Stimulated activated CD4-positive, alpha-beta T cell treated with anti-CD3 and anti-CD28 coated beads, TNF-alpha, amount 100 ng/mL, for 4 hours (primary cell): ENCODE measurements at places on chromosomes 6 and 20.

GRCh38 chr6:159012201-159012600, 12.2 kb upstream of the RSPH3 start:
- DNase-seq, result no peak

GRCh38 chr6:105794239-105794638, 291.9 kb upstream of the PRDM1 start:
- DNase-seq, result no peak

DNA sequence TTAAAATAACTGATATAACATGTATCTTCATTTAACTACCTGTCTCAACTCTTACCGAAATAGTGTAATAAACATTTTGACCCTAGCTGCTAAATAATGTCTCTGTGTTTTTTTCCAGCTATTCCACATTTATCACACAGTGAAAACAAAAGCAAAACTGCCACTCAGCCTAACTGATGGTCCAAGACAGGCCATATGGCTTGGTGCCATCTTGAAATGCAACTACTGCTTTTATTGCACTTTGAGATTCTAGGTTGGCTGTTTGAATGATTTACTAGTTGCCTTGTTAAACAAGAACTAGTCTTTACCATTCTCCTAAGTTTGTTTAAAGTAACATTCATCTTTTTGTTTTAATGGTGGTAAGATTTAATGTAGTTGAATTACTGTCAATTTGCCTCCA, 739.8 kb downstream of the TFAP2A start:
- DNase-seq, result no peak

GRCh38 chr6:44036196-44036595, 91.1 kb downstream of the MRPL14 start:
- no peak for DNase-seq

DNA sequence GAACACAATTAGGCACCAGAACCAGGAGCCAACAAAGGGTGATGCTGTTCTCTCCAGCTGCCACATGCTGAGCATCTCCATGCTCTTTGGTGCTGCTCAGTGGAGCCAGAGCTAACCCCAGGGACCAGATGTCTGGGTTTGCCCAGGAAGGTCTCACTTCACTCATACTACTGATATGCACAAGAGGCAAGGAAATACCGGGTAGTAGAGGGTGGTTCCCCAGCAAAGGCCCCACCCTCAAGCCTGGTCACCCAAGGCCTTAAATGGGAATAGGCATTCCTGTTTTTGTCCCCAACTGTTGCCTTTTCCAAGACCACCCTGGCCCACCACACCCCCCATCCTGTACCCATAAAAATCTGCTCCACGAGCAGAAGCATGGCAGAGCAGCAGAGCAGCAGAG, 204.5 kb upstream of the TAB2 start:
- DNase-seq, result no peak

DNA sequence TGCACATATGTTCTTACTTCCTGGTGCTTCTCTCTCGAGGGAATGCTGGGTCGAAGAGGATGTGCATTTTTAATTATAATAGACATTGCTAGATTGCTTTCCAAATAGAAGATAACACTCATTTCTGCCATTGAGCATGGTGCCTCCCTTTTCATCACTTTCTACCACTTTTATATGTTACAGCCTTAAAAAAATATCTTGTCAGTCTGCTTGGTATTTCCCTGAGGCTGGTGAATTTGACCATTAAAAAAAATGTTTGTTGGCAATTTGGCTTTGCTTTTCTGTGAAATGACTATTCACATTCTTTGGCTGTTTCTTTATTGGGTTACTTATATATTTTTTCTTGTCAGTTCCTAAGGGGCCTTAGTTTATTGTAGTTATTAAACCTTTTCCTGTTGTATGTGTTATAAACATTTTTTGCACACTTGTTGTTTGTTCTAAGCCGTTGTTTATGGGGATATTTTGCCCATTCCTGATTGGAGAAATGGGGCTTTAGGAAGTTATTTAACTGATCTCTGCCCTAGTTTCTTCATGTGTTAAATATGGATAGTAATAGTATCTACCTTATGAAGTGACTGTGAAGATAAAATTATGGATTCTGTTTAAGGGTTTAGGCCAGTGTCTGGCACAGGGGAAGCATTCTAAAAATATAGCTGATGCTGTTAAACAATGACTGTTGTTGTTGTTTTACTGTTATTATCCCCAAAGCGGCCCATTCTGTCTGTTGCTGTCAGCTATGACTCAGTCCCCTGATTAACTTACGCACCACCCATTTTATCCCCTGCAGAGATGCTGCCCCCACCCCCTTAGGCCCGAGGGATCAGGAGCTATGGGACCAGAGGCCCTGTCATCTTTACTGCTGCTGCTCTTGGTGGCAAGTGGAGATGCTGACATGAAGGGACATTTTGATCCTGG, 3.8 kb downstream of the DDR1 start:
- DNase-seq, result no peak

DNA sequence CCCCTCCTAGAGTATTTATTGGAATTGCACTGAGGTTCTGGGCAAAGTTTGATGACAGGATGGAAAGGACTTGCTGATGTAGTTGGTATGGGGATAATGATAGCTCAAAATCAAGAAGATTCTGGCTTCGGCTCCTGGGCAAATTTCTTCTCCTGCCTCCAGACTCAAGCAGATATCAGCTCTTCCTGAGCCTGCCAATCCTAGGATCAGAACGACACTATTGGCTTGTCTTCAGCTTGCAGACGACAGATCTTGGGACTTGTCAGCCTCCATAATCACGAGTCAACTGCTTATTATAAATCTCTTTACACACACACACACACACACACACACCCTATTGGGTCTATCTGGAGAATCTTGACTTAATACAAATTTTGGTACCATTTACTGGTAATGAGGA, 131.1 kb downstream of the PREX1 start:
- DNase-seq, result no peak

DNA sequence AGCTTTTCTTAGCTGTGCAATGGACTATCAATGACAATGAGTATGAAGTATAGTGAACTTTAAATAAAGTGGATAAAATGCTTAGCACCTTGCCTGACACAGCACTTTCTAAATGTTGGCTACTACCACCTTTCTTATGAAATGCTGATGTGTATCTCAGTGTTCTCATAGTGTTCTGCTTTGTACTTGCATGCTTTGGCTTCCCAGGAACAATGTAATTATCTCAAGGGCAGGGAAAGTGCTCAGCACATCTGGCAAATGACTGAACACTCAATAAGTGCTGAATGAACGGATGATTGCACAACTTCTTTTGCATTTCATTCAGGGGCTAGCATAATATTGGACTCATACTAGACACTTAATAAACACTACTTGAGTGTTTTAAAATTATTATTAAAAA, 28.2 kb upstream of the NOX3 start:
- no peak for DNase-seq

GRCh38 chr6:67768972-67769371, 866.1 kb upstream of the ADGRB3 start:
- DNase-seq, result no peak

DNA sequence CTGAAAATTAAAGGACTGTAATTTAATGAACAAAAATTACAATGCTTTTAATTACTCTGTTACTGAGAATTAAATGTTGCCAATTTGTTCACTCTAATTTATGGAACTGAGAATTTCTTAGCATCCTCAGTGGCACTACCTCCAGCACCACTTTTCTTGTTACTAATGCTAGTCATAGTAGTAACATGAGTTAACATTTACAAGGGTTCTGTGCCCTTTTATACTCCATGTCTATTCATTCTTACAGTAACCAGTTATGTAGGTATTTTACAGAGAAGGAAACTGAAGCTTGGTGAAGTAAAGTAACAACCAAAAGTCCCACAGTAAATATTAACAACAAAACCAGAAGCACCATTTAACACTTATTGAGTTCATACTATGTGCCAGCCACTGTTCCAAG, 34.3 kb downstream of the RARS2 start:
- no peak for DNase-seq

GRCh38 chr6:99013145-99013544, 65.4 kb upstream of the FBXL4 start:
- no peak for DNase-seq

GRCh38 chr6:18154507-18155149, at the start of gene TPMT:
Gene TPMT (minus strand): TSS chr6:18155077. CDS start chr6:18149127, 5,950 bp downstream.
- no peak for DNase-seq

DNA sequence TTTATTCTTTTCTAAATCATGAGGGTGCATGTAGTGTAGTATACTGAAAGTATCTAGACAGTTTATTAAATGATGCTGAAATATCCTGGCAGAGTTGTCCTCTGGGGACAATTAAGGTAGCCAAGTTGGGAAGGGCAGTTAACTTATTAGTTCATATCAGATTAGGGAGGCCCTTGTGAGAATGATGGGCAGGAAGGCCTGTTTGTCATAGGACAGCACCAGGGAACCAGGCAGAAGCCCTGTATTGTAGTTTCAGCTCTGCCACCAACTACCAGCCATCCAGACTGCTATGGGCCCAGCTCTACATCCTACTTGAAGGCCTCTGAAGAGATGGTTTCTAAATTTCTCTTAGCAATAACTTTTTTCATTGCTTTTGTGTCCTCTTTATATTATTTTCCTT, 4.0 kb downstream of the MYLIP start:
- DNase-seq, result no peak

GRCh38 chr6:70901324-70901723, 55.5 kb downstream of the B3GAT2 start:
- DNase-seq, result no peak

- no peak for DNase-seq
Observed at GRCh38 chr6:102562713-102563112, 1169.2 kb downstream of the GRIK2 start.

- DNase-seq, result no peak
Observed at GRCh38 chr6:112122756-112123155, 35.4 kb downstream of the FAM229B start.
